ENCODE measurements at places on chromosomes 6 and 20.

- DNase-seq: no peak
Measured at GRCh38 chr20:60513141-60513540, 554.9 kb downstream of the CDH26 start.

- no peak for DNase-seq
Measured at GRCh38 chr6:129647044-129647443, 62.9 kb downstream of the ARHGAP18 start.

- no peak for DNase-seq
Measured at GRCh38 chr20:36839150-36839549, 36.8 kb upstream of the TLDC2 start.

GRCh38 chr20:58149437-58150091, 78.9 kb downstream of the ANKRD60 start:
- no peak for DNase-seq

DNA sequence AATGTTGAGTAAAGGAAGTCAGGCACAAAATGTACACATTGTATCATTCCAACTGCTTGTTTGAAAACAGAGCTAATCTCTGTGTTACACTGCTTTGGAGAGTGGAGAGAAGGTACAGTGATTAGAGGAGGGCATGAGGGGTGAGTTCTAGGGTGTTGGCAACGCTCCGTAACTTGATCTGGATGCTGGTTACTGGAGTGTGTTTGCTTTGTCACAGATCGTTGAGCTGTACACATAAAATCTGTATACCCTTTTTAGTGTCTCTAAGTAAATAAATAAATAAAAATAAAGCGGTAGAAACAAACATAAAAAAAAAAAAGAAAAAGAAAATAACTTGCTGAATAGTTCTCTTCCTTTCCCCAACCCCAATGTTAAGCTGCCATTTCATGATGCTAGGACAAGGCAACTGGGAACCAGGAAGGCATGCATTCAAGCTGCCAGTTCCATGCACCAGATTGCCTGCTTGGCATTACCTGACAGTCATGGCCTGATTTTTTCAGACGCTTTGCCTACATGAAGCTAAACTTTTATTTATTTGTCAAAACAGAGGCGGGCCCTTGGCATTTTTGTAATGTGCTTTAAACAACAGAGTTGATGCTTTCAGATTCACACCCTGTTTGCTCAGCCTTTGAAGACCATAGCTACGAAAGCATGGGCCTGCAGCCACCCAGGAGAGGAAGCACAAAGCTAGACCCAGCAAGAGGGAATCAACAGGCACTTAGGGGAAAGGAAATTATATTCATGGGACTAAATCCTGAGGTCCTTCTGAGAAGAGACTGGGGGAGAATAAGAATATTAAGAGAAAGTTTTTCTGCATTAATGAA, 21.2 kb downstream of the TNFRSF21 start:
- DNase-seq: no peak

GRCh38 chr6:25968769-25969168, 6.2 kb downstream of the TRIM38 start:
- no peak for DNase-seq

Measured in D721Med (cell line).